ENCODE measurements at places on chromosomes 2 and 18.

DNA sequence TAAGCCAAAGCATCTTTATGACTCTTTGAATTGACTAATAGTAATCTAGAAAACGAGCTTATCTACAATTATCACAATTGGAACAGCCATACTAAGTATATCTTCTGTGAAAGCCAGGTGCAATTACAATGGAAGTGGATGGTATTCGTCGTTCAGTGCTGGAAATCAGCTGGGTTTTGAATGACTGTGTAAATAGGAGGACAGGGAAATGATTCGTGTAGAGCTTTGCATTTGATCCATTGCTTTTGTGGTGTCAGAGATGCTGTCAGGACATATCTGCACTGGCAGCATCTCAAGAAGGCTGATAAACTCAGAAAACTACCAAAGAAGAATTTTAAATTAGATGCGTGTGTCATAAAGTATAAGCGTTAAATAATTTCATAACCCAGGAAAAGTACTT lies 187.1 kb downstream of the ZNF407 start:
- no peak for DNase-seq

DNA sequence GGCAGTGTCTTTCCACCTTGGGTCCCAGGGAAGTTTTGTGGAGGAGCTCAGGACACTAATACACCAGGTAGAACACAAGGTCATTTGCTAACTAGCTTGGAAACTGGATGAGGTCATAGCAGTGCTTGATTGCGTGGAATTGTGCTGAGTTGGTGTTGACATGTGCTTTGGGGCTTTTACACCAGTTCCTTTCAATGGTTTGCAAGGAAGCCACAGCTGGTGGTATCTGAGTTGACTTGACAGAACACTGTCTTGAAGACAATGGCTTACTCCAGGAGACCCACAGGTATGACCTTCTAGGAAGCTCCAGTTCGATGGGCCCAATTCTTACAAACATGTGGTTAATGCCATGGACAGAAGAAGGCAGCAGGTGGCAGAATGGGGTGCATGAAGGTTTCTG lies 5.9 kb downstream of the CTLA4 start:
- DNase-seq, result no peak

DNA sequence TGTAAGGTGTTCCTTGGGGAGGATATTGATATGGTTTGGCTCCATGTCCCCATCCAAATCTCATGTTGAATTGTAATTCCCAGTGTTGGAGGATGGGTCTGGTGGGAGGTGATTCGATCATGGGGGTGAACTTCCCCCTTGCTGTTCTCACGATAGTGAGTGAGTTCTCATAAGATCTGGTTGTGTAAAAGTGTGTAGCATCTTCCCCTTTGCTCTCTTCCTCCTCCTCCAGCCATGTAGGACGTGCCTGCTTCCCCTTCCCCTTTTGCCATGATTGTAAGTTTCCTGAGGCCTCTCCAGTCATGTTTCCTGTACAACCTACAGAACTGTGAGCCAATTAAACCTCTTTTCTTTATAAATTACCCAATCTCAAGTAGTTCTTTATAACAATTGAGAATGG lies 458.7 kb downstream of the LPIN1 start:
- no peak for DNase-seq

DNA sequence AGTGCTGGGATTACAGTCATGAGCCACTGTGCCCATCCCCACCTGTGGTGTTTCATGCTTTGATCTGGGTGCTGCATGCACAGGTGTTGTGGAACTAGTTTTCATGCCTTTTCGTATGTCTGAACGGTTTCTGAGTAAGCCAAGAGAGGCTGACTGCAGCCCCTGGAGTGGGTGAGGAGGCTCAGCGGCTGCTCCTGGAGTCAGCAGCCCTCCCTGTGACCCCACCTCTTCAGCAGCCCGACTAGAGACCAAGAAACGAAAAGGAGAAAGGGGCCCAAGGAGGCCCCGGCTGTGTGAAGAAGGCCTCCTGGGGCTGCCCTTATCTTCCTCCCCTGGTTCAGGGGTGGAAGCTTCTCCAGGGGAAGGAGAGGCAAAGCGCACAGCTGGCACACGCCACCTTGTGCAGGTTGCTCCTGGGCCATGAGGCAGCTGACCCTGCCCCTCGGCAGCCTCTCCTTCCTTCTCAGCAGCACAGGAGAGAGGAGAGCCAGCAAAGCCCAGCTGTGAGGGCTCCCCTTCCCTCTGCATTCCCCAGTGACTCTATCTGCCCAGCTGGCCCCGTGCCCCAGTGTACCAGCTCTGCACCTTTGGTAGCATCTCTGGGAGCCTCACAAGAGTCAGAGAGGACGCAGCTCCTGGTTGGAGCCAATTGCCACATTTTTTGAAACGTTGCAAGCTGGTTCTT lies 182.5 kb upstream of the HS6ST1 start:
- no peak for DNase-seq

DNA sequence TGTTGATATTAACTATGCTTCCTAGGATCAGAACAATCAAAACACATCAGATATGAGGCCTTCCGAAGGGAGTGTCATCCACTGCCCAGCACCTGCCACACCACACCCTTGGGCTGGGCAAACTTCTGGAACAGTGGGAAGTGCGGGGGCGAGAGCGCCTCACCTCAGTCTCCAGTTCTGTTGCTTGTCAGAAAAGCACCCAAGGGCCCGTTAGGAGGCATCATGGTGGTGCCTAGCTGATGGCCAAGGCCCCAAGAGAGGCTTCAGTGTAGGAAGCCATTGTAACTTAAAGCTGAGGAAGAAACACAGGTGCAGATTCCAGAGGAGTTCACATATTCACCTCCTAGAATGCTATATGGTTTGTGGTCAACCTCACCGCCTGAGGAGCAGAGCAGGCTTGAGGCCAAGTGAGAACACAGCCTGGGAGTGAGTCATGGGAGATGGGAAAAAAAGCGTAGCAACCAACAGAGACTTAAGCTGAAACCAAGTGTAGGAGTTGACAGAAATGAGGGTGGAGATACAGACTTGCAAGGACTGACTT lies 85.1 kb upstream of the ATL2 start:
- DNase-seq, result peak; percentile 48

GRCh38 chr2:240170883-240171282 lies 30.4 kb upstream of the OTOS start:
- DNase-seq, result no peak

GRCh38 chr2:24875272-24875671 lies 44.8 kb downstream of the ADCY3 start:
- no peak for DNase-seq

DNA sequence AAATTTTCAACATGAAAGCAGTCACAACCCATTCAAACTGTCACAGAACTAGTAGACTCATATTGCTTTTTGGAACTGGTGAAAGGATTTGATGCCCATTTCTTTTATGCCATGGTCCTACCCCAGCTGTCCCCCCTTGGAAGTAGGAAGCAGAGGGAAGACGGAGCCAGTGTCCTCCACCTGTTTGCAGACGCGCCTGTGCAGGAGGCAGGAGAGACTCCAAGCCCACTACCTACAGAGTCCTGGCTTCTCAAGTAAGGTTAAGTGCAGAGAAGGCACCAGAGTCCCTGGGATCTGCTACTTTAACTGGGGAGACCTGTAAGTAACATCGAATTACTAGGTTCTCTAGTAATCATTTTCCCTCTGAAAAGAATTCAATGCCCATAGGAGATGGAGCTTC lies 32.7 kb upstream of the DNMT3A start:
- no peak for DNase-seq

- no peak for DNase-seq
These were observed 185.6 kb downstream of the PID1 start for GRCh38 chr2:229085439-229085838.

- no peak for DNase-seq
These were observed 93.5 kb upstream of the STK39 start for GRCh38 chr2:168340931-168341330.

GRCh38 chr2:11677136-11678055 lies 7.4 kb upstream of the NTSR2 start:
- DNase-seq, result no peak

DNA sequence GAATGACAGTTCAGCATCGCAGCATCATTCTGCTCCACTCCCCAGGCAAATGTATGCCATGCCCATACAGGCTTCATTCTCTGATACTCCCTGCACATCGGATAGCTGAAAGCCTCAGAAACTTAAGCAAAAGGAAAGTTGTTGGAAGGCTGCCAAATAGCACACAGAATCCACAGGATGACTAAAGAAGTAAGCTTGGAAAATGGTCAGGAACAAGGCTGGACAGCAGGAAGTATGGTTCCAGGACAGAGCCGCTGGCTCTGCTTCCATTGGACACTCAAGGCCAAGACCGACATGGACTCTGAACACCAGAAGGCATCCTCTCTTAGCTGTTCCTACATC lies 256.5 kb downstream of the CDH20 start:
- no peak for DNase-seq

DNA sequence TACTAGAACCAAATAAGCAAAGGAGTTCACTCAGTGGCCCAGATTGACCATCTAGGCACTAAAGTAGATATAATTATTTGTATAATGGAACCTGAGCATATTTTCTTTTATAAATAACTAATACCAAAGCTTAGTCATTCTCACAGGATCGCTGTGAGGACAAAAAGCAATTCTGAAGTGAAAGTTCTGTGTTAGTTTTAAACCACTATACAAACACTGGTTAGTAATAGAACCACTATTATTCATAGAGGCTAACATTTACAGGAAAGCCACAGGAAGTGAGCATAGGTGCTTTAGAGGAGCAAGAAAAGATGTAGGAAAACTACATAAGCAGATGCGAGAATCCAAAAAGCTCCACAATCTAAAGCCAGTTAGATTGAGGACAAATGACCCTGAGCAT lies 364.7 kb downstream of the XIRP2 start:
- DNase-seq, result no peak

- no peak for DNase-seq
These were observed 302.2 kb upstream of the DDX18 start for GRCh38 chr2:117512307-117512706.

DNA sequence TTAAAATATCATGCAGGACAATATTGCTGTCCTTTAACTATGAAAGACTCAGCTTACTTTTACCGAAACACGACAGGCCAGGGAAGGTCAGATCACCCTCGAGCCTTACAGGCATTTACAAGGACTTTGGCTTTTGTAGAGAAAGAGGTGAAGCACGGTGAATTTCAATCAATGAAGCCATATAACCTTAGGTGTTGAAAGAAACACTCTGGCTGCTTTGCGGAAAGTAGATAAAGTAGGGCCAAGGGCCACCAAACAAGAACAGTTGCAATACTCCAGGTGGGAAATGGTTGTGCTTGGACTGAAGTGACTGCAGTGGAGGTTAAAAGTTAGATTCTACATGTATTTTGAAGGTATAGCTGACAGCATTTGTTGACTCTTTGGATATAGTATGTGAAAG lies 80.5 kb downstream of the CERKL start:
- no peak for DNase-seq

- DNase-seq, result no peak
These were observed 33.3 kb downstream of the ABCB11 start for GRCh38 chr2:168997794-168998193.

DNA sequence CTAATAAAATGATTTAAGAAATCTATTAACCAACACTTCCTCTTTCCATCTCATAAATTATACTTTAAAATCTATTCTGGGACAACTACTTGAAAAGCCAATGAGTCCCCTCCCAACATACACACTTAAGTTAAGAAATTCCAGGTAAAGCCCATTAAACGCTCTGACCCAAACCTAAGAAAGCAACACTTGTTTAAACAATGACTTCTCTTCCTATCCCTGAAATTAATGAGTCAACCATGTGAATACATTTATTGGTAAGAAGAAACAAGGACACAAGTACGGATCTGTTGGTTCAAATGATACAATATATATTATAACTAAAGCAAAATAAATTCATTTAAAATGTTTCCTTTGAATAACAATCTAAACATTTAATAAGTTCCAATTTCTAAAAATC lies 279.4 kb downstream of the ERBB4 start:
- no peak for DNase-seq

- no peak for DNase-seq
These were observed 86.4 kb downstream of the DGKD start for GRCh38 chr2:233440714-233441113.

- no peak for DNase-seq
These were observed 177.5 kb downstream of the ANAPC1 start for GRCh38 chr2:111706481-111707001.

- no peak for DNase-seq
These were observed 115.2 kb downstream of the FAM210A start for GRCh38 chr18:13611142-13611600.

DNA sequence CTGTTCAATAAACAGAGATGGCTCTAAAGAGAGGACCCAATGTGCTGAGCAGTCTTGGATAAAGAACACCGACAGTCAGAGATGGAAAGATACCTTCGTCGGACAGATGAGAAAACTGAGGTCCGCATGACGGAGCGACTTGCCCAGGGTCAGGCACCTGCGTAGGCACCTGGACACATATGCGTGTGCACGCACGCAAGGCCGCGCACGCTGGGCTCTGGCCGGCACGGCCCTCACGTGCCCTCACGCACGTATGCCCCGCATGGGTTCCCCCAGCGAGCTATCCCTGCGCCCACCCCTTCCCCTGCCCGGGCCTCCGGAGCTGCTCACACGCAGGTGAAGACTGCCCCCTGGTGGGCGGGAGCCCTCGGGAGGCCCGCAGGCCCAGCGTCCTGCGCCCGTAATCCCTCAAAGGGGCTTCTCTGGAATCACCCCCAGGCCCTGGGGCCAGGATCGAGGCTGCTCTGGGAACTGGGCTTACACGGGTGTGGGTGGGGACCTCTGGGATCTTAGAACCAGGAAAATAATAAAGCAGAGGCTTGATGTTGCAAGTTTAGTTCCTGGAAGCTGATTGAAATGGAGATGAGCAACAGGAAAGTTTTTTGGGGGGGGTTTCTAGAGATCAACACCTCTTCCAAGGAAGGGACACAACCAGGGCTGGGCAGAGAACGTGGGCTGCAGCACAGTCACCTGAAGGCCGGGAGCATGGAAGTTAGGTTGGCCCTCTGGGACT lies 246.3 kb downstream of the TNS1 start:
- DNase-seq, result peak; percentile 71

- DNase-seq, result no peak
These were observed 15.5 kb downstream of the KLF7 start for GRCh38 chr2:207150284-207150683.

GRCh38 chr2:213057977-213058376 lies 93.4 kb downstream of the IKZF2 start:
- DNase-seq, result no peak

- no peak for DNase-seq
These were observed 8.4 kb downstream of the GBX2 start for GRCh38 chr2:236159778-236160170.

GRCh38 chr2:83578405-83578804 lies 880.7 kb downstream of the SUCLG1 start:
- DNase-seq, result no peak

GRCh38 chr2:239531456-239532241 lies 130.8 kb upstream of the HDAC4 start:
- DNase-seq, result no peak

DNA sequence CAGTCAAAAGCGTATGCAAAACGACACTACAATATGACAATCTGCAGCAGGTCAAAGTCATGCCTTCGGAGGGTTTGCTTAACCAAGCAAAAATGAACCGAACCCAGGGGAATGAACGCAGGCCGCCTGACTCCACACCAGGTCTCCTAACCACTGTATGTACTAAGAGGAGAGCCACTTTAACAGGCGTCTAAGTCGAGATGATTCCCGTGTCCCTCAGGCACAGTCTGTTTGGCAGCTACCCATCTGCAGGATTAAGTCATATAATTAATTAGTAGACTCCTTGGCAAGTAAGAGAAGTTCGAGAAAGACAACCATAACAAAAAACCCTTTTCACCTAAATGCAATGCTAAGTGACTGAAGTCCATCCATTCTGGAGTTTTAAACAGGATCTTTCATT lies 15.2 kb downstream of the CYB5A start:
- DNase-seq, result no peak
